Iris pigment epithelial cell (primary cell): ENCODE measurements at places on chromosomes 16 and 17.

DNA sequence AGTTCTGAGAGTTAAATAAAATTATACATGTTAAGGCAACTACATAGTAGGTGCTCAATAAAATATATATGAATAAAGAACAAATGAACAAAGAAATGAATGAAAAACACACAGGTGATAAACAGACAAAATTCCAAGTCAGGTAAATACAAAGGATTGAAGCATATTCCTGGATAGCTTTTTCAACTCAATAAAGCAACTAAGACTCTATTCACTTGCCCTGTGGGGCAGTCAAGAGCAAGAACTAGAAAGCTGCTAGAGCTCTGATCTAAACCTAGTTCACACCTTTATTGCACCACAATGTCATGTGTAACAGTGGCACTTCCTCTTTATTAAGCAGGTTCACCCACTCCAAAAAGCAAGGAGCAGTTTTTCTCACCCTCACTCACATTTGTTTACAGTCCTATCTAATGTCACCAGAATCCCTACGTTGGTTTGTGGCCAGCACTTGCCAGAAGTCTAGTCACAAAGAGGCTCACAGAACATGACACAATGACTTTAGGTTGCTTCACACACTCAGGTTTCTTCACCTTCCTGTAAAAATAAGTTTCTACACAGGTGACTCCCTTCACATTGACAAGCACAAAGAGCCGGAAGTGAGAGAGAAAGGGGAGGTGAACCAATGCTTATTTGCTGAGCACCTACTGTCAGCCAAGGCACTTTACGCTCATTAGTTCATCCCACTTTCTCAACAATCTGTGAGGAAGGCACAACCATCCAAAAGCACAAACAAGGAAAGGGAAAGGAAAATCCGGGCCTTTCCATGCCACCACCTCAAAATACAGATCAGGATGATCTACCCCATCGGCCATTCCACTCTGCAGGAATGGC lies 70.8 kb downstream of the XPO6 start:
- DNase-seq = no peak

- no peak for DNase-seq
Observed at GRCh38 chr17:46023783-46024388, 24.8 kb downstream of the STH start.

- DNase-seq = no peak
Observed at GRCh38 chr17:76569607-76570279, 15.9 kb downstream of the ST6GALNAC2 start.

- no peak for DNase-seq
Observed at GRCh38 chr16:79810449-79811189, 210.1 kb upstream of the MAF start.

GRCh38 chr17:39777534-39778365 lies 40.0 kb downstream of the GRB7 start:
- no peak for DNase-seq

DNA sequence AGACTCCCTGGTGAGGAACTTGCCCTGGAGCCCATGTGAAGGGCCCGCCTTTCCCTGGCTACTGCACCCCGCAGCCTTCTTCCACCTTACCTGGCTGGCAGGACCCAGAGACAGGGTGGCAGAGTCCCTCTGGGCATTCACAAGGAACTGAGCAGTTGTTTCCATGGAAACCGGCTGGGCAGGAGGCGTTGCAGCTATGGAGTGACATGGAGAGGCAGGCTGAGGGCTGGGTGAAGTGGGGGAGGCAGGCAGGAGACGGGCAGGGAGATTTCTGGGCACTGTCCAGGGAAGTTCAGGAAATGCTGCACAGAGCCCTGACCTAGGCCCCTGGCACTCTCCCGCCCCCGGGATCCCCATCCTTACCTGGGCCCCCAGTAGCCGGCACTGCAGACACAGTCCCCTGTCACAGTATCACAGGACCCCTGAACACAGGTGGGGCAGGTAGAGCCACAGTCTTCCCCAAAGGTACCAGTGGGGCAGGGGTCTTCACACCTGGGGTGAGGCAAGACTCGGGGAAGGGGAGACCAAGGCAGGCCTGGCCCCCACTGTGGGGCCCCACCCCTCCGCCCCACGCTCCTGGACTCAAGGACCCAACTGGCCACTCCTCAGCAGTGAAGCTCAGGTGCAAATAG lies 5.9 kb downstream of the SCARF1 start:
- DNase-seq = no peak

DNA sequence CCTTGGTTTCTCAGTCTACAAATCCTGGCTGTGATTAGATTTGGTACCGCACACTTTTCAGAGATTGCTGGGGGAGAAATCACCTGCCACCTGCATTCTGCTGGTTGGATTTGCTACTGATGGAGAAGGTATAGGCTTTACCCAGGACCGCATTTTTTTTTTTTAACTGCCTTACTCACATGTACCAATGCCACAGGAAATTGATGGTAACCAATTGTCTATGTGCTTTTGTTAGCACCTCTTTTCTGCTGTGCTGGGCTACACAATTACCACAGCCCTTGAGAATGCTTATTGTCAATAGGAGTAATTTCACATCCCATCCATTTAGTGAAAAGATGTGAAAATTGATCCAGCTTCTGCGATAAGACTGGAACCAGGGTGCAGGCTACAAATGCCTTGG lies 74.4 kb upstream of the TANC2 start:
- no peak for DNase-seq

- no peak for DNase-seq
Observed at GRCh38 chr16:2161911-2162310, 6.3 kb downstream of the TRAF7 start.

DNA sequence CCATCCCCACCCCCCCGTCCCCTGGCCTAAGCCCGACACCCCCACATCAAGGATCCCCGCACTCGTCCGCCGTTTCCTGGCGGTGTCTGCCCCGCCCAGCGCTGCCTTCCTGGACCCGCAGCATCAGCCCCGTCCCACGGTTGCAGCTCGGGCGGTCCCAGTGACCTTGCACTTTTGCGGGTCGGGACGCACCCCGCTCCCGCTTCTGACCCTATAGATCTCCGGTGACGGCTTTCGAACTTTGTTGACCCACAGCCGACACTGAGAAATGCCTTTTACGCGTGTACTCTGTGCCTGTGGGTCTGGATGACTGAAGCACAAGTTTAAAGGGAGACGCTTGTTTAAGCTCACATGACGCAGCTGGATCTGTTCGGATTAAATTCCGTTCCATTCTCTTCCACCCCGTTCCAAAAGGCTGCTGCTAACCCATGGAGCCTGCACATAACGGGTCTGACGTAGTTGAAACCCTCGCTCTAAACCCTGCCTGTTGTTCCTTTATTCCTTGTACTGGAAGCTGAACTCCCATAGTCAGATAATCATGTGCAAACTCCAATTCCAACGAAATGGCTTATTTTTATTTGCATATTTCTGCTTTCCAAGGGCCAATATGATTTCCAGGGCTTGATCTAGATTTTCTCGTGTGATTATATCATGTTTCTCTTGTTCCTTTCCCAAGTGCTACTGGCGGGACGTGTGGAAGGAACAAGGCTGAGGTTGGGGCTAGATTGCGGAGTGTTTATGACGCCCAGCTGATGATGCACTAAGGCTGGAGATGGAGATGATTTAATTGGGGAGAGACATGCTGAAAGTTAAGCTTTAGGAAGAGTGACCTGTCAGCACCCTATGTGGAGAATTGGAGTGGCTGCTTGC lies 834 bp downstream of the FLYWCH1 start:
- peak; percentile 75 for DNase-seq

- no peak for DNase-seq
Observed at GRCh38 chr17:6793748-6794493, 17.9 kb downstream of the FBXO39 start.

DNA sequence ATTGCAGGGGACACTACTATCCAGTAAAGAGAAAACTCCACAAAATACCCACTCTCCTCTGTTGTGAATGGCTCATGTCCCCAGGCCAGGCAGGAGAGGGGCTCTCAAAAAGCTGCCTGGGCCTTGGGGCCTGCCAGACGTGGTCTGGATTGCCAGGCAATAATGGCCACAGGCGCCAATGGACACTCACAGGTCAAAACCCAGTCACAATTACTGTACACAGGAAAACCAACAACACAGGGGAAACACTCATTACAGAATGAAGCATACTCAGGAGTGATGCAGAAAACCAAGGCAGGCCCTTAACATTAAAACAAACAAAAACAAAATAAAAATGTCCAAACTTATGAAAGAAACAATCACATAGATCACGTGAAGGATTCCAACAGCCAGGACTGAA lies 35.1 kb upstream of the SREBF1 start:
- DNase-seq = no peak

- no peak for DNase-seq
Observed at GRCh38 chr17:76588182-76588581, 2.5 kb upstream of the ST6GALNAC2 start.

GRCh38 chr16:85613604-85614337 lies 649 bp downstream of the GSE1 start:
- peak; percentile 23 for DNase-seq

DNA sequence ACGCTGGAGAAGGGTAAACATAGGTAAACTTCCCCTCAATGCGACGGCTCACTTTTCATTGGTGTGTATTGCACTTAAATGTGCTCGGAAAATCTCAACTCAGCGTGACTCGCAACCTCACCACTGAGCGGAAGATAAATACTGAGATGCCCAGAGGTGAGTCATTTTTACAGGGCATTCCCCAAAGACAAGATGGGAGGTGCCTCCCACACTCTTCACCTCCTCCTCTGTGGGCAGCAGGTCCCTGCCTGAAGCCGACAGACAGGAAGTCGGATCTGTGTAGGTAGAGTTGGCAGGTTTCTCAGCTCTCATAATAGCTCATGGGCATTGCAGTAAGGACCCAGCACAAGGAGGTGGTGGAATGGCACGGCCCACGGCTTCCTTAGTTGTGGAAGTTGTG lies 274.6 kb upstream of the HSBP1 start:
- DNase-seq = peak; percentile 36

DNA sequence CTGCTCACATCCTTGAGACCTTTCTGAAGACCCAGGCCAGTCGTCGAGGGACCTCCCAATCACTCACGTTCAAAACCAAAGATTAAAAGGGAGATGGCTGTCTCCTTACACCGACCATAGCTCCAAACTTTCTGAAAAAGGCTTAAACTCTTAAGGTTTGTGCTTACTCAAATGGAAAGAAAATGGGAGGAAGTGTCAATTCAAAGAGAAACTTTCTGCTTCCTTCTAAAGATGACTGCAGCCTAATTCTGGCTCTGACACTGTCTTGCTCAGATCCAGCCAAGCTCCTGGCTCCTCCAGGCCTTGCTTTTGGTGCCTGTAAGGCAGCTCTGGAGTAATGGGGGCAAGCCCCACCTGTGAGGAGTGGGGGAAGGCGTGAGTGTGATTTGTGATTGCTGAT lies 54.9 kb upstream of the WSB1 start:
- DNase-seq = no peak

DNA sequence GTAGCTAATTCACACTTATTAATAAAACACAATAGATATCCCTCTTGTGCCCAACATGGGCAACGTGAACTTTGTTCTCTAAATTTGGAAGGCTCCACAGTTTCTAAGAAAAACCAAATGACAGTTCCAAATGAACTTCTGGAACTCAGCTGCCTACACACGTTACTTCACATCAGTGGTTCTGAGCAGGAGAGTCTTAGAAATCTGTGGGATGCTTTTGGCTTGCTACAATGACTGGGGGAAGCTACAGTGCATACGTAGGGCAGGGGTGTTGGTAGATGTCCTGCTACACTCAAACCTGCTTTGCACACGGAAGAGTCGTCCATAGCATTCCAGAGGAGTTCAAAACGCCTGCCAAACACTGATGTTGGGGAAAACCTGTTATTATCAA lies 8.0 kb downstream of the TXNDC11 start:
- DNase-seq = no peak

- DNase-seq = no peak
Observed at GRCh38 chr16:12876778-12877177, 24.6 kb upstream of the SHISA9 start.

GRCh38 chr17:47323382-47324223 lies at the start of gene EFCAB13:
TSS of gene EFCAB13 (plus strand) at chr17:47323955. CDS start at chr17:47328354, 4,399 bp downstream.
- DNase-seq = peak; percentile 83

DNA sequence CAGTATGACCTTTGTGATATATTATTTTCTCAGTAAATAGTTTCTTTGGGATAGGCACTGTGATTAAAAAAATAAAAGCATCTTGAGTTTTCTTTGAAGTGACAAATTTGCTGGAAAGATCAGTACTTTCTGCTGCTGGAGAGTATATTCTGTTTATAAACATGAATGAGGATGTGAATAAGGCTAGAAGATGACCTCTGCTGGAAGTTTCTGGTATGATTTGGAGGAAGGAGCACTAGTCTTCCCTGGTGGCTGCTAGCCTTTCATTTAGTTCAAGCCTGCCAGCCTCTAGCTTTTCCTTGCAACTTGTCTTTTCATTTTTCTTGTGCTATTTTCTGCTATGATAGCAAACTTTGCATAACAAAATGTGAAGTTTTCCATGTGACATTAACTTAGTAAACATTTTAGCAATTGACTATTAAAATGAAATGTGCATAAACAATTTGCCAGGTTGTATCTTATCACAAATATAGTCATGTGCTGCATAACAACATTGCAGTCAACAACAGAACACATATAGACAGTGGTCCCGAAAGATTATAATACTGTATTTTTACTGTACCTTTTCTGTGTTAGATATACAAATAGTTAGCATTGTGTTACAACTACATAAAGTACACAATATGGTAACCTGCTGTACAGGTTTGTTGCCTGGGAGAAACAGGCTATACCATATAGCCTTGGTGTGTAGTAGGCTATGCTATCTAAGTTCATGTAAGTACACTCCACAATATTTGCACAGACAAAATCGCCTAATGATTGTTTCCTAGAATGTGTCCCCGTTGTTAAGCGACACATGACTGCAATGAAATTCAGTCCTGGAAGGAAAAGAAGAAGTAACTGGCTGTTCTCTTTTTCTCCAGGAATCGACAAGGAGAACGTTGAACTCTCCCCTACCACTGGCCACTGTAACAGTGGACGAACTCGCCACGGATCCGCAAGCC lies 18.1 kb upstream of the RAB11FIP4 start:
- peak; percentile 73 for DNase-seq

DNA sequence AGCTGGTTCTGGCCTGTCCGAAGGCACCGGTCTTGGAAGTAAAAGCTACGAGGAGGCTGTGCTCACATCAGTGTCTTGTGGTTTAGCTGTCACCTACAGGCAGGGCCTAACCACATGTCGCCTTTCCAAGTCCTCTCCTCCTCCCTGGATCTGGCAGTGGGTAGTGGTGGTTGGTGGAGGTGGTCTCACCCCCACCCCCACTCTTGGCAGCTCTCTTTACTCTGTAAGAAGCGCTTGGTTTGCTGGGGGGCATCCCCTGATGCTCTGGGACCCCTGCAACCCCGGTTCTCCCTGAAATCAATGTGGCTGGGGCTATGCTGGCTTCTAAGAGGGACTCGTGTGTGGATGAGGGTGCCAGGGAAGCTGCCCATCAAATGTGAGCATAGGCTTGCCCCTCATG lies 68.3 kb downstream of the WIPI1 start:
- DNase-seq = no peak

- no peak for DNase-seq
Observed at GRCh38 chr17:78961571-78961970, 18.2 kb downstream of the LGALS3BP start.

DNA sequence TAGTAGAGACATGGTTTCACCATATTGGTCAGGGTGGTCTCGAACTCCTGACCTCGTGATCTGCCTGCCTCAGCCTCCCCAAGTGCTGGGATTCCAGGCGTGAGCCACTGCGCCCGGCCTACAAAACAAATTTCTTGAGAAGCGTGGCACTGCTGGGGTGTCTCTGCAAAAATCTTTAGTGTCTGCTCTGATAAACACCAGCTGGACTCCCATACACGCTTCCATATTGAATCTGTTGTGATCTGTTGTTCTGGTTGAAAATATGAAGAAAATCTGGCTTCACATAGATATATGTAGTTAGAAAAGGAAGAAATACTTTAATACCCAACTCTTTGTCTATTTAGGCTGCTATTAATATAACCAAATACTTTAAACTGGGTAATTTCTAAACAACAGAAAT lies 33.3 kb downstream of the VPS53 start:
- no peak for DNase-seq

- DNase-seq = peak; percentile 61
Observed at GRCh38 chr16:65745-66144, 6.7 kb downstream of the RHBDF1 start.
